ENCODE measurements at places on chromosomes 7 and 10.

- DNase-seq: no peak
Measured at GRCh38 chr7:156056534-156056933, 244.3 kb upstream of the SHH start.

DNA sequence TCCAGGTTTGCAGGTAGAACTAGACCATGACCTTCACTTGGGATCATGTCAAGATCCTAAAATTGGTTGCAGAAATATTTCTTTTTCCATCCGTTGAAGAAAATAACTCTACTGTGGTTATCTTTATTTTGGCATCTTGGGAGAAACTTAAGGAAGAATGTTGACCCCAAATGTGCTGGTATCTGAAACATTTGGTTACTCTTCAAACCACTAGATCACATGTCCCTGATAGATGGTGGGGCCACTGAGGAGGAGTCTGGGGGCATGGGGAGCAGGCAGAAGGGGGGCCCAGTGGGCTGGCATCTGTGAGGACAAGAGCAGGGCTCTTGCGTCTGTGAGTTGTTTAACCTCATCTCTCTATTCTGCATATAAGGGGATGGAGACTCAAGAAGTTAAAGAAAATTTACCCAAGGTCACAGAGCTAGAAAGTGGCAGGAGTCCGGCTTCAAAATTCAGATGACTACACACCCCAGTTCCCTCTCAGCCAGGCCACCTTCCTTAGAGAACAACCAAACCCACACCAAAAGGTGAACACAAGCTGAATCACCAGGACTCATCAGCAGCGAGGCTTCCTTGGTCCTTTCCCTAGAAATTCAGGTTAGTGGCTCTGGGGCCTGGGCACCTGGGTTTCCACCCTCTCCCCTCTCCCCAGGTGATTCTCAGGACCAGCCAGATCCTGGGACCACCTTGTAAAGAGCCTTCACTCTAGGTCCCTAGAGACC, 40.6 kb upstream of the SRGN start:
- DNase-seq: no peak

DNA sequence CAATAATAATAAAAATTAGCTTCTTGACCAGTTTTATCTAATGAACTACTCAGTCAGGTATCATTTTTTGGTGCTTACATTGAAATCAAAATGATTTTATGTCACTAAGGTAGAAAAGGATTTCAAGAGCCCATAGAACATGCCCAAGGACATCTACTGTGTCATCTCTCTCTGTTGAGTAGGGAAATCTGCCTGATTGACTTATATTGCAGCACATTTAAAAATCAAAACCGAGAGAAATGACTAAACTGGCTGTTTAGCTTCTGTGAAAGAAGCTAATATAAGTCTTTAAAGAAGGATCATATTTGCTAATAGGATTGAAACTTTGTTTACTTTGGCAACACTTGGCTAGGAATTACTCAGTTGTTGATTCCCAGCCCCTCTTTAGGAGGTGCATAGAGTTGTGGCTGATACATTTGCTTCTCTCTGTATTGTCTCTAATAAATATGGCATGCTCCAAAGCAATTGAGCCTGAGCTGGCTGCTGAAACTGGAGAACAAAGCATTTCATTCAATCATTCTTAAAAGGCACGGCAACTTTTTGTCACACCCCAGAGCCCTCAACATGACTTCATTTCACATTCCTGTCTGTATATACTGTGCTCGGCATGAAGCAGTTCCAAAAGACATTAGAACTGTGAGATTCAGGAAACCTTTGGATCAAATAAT, 1096.9 kb upstream of the POT1 start:
- DNase-seq: no peak

- DNase-seq: no peak
Measured at GRCh38 chr7:71682181-71682580, 550.2 kb downstream of the GALNT17 start.

DNA sequence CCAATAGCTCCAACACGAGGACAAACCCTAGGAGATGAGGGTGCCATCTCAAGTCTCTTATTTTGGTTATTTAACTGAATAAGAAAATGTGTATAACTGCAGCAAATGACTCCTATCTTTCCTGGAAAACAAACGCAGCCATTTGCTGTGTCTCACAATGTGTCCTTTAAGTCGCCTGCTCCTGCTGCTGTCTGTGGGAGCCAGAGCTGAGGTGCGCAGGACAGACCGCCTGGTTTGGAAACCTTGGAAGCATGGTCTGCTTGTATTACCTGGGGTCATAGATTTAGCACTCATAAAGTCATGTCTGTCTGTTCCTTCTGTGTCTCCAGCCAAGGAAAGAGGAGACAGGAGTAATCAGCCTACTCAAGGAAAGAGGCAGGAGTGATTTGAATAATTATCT, 760.2 kb downstream of the GRID1 start:
- no peak for DNase-seq

DNA sequence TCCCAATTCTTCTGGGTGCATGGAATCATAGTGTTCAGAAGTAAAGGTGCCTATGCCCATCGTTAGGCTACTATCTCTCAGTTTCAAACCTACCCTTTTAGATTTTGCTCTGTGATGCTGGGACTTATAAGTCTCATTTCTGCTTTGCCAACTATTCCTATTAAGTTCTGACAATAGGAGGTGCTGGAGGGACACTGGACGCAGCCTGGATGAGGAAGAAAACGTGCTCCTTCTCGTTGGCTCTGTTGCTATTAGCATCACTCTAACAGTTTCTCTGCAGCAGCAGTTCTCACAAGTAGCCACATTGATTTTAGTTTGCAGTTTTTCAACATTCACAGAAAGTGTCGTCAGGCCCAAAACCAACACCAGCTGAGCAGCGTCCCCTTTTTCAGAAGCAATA, 72.4 kb downstream of the ABCC2 start:
- DNase-seq: peak; percentile 65

DNA sequence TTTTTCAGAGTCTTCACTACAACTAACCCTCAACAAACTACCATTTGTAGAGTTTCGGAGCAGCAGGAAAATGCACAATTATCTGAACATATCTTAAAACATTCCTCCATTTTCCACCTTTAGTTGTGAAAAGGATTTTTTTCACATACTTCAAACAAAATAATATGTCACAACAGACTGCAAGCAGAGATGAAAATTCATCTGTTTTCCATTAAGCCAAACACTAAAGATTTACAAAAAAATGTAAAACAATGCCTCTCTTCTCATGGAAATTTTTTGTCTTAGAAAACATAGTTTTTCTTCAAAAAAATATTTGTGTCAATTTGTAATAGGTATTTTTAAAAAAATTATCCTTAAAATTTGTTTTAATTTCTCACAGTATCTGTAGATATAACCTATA, 98.9 kb downstream of the ARHGAP12 start:
- DNase-seq: no peak

DNA sequence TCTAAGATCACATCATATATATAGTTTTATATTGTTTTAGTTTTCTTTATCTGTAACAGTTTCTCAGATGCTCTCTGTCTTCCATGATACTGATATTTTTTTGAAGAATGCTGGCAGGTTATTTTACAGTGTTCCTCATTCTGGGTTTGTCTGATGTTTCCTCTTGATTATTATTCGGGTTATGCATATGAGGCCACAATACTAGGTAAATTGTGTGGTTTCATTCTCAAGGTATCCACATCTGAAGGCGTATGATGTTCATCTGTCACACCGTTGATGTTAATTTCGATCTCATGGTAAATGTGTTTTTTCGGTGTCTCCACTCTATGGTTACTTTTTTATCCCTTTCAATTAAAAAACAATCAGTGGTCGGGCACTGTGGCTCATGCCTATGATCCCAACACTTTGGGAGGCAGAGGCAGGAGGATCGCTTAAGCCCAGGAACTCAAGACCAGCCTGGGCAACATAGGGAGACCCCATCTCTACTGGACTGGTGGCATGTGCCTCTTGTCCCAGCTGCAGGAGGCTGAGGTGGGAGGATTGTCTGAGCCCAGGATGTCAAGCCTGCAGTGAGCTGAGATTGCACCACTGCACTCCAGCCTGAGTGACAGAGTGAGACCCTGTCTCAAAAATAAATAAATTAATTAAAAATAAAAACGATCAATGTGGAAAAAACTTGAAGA, 108.9 kb downstream of the TPST1 start:
- no peak for DNase-seq

GRCh38 chr10:33277135-33277536, 57.3 kb downstream of the NRP1 start:
- DNase-seq: peak; percentile 61

DNA sequence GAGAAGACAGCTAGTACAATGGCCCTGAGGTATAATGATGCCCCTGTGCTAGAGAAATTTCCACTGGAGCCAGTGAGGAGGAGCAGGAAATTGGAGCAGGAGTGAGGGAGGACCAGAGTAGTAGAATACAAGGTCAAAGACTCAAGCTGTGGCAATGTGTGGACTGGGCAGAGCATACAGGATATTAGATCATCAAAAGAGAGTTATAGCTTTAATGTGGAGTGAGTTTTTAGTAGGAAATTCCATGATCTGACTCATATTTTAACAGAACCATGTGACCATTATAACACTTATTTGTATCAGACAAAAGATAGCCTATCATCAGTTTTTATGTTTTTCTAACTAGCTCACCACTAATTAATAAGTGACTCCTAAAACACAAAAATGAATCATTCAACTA, 154.1 kb downstream of the DGKB start:
- DNase-seq: peak; percentile 77

GRCh38 chr7:79329464-79329863, 124.0 kb downstream of the MAGI2 start:
- DNase-seq: no peak

DNA sequence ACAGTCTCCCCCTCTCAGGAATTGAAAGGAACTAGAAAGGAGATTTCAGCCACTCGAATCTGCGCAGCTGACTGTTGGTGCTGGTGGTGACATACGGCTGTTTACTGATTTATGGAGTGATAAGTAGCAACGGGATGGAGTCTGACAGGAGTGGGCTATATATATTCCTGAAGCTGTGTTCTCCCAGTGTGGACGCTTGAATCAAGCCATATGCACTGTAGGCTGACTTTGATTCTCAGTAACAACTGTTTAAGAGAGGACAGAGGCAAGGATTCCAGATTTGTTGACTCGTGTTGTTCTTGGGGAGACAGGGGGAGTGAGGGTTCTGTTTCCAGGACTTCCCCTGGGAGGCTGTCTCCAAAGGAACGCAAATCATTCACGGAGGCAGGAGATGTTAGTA, 260.1 kb upstream of the AUTS2 start:
- DNase-seq: no peak

- DNase-seq: no peak
Measured at GRCh38 chr7:25805027-25805687, 346.8 kb upstream of the NFE2L3 start.

DNA sequence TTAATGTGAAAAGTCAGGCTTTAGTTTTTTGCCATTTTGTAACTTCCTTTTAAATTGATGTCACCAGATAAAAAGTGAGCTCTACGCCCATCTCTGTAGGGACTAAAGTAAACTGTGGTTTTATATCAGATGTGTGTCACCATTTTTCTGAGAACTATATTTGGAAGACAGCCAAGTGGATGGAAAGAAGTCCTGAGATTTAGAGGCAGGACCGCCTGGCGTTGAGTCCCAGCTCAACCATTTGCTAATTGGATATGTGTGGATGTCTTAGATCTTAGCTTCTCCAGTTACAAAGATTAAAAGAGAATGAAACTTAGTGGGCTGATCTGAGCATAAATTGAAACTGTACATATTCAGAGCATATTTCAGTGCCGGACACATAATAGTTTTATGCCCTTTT, 691.6 kb upstream of the CELF2 start:
- DNase-seq: no peak

- DNase-seq: peak; percentile 50
Measured at GRCh38 chr10:86439544-86439943, 72.9 kb upstream of the GRID1 start.

DNA sequence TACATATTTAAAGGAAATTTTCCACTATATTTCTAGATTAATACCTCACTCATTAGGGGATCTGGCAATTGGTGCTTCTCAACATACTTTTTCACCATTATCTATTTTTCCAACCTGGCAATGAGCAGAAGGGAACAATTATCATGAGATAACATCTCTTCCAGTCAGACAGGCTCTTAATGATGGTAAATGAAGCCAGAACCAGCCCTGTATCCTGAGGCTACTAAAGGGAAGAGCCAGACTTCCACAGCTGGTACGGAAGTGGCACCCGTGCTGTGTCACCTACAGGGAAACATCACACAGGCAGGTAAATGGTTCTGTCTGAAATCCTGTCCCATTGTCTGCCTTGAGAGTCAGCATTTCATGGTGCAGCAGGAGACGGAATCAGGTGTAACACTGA, 75.9 kb downstream of the ELMO1 start:
- no peak for DNase-seq

DNA sequence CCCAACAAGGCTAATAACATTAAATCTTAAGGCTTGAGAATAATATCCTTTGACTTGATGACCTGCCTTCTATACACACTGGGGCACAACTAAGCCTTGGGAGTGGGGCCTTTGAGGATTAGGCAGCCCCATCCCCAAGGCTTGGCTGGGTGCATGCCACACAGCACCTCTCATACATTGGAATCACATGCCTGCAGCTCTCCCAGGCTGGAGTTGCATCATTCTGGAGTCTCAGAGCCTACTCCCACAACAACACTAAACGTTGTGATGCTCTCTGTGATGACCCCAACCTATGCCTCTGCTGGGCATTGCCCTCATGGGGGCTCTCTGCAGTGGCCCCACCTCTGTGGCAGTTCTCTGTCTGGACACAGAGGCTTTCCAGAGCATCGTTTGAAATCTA, 31.9 kb upstream of the SGCE start:
- DNase-seq: no peak

GRCh38 chr7:133135451-133135850, 53.6 kb upstream of the CHCHD3 start:
- DNase-seq: peak; percentile 29

DNA sequence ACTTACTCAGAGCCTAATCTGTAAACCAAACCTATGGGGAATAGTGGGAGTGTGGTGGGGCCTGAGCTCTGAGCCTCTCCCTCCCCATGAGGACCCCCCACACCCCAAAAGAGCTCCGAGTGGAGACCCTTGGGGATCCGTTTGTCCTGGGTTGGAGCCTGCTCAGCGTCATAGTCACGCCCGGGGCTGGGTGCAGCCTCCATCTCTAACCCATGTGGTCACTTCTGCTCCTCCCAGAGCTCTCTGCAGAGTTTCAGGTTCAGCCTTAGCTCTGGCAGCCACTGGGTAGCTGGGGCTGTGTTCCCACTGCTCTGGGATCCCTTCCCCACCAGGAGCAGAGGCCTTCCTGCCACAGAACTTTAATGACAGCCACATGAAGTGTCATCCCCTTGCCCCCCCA, 25.9 kb downstream of the PFKFB3 start:
- no peak for DNase-seq

- DNase-seq: no peak
Measured at GRCh38 chr7:74360008-74360407, 70.8 kb downstream of the CLIP2 start.

- peak; percentile 57 for DNase-seq
Measured at GRCh38 chr7:76356823-76357222, 2.0 kb downstream of the YWHAG start.

DNA sequence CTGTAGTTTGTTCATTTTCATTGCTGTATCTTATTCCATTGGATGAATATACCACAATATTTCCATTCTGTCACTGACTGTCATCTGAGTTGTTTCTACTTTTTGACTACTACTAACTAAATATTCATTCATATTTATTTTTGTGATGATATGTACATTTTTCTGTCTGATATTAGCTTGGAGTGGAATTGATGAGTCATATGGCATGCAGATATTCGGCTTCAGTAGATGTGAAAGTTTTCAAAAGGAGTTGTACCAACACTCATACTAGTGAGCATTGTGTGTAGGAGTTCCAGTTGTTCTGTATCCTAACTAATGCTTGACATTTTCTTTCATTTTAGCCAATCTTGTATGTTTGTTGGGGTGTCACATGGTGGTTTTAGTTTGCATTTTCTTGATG, 7.7 kb downstream of the RUNDC3B start:
- DNase-seq: no peak

GRCh38 chr7:137943132-137943551, 58.7 kb downstream of the CREB3L2 start:
- no peak for DNase-seq
